ENCODE measurements at places on chromosomes 16 and 17.

DNA sequence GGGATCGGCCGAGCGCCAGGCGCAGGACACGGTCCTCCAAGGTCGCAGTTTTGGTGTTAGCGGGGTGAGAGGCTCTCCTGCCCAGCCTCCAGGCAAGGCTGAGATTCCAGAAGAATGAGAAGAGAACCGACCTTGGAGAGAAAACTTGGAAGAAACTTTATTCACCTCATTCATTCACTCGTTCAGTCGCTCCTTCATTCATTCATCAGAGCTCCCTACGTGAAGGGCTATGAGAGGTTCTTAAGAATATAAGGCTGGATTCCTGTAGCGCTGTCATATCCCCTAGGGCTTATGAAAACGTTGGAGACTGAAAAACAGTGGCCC, 991 bp upstream of the MYH10 start:
- no peak for DNase-seq

DNA sequence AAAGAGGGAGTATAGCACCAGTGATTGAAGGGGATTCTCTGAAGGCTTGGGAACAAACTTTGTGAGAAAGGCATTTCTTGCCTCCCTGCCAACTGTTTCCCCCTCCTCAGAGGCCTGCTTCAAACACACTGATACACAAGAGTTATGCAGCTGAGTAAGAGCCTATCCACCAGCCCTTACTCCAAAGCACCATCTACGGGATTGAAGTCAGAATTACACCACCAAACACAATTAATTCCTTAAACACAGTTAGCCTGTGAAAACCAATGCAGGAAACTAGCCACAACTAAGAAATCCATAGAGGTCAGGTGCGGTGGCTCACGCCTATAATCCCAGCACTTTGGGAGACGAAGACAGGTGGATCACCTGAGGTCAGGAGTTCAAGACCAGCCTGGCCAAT, 138.3 kb downstream of the SHCBP1 start:
- no peak for DNase-seq

- DNase-seq, result no peak
Measured at GRCh38 chr17:69207151-69207550, 21.5 kb downstream of the ABCA10 start.

- DNase-seq, result no peak
Measured at GRCh38 chr17:83109386-83109785, 30.0 kb downstream of the METRNL start.

DNA sequence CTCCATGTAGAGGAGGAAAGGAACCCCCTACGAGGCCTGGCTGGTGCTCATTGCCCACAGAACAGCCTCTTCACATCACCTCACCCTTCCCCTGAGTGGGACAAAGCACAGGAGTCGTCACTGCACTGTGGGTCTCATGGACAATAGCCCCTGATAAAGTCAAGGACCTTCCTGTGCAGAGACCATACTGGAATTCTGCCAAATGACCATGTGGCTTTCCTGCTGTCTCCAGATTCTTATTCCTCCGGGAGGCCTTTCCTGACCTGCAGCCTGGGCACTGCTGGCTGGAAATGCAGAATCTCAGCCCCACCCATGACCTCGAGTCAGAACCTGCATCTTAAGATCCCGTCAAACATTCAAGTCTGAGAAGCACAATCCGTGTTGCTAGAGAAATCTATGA, 60.5 kb upstream of the ERN1 start:
- DNase-seq, result no peak

DNA sequence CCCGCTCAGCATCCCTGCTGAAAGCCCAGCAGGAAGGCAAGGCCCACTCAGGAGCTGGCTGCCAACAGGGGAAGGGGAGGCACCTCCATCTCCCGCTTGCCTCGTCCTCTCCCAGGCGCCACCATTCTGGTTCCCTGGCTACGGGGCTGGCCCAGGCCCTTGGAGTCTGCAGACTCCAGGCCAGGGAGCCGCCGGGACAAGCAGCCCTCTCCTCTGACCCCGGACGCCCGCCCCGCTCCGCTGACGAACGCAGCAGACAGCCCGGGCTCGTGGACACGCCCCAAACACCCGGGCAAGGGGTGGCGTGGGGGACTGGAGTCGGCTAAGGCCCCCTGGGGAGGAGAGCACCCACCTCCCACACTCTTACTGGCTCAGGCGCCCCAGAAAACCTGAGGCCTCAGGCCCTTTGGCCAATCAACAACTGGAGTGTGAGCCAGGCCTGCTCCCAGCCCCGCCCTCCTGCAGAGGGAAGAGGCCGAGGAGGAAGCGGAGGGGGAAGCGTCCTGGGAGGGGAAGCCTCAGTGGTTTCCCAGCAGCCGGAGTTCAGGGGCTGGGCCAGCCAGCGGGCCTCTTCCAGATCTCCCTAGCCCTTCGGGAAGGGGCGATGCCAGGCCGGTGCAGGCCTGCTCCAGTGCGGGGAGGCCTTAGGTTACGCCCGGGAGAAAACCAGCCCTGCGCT, 4.2 kb downstream of the MNT start:
- peak; percentile 24 for DNase-seq

GRCh38 chr17:45221081-45222013, at the start of gene FMNL1:
TSS of gene FMNL1 (plus strand) at chr17:45221885. CDS start at chr17:45222125, 240 bp downstream.
- DNase-seq, result peak; percentile 64

DNA sequence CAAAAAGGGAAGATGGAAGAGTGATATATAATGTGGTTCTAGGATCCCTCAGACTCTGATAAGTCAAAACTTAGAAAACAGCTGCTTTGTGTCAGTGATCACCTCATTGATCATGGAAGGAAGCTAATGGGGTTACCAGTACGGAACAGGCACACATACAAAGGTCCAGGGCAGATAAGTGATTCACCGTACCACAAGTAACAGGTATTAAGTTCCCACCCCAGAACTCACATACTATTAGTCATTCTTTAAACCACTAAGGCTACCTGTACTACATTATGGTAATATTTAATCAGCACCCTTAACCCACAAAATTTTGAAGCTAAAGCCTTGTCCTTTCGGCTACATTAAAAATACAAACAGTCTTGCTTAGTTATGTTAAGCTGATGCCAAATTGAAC, 17.4 kb downstream of the RNF43 start:
- DNase-seq, result no peak

DNA sequence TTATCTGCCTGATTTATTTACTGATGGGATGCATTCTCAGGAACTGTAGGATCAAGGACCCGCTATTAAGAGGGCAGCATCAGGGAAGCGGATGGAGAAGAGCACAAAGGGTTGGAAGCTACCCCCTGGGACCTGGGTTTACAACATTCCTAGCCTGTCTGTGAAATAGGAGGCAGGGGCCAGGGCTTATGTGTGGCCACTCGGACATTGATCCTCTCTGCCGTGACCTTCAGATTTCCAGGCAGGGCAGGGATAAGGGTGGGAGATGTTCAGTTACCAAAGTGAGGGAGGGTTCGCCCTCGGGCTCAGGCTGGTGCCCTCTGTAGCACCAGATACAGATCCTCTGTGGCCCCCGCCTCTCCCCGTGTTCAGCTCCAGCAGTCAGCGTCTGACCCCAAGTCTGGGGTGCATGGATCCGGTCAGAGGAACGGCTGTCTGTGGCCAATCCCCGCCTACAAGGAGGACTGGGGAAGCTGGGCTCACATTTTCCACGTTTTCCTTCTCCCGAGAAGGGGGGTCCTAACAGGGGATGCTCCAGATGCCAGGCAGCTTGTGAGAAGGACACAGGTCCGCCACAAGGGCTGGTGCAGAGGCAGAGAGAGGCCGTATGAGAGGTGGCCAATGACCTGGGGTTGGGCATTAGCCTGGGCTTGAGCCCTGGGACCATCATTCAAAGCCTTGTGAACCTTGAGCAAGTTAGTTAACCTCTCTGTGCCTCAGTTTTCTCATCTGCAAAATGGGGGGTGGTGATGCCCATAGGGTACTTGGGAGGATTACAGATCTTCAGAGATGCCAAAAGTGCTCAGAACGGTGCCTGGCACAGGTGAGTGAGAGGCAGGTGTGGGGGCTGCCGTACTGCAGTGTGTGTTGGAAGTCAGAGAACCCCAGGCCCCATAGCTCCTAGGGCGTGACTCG, 48.3 kb downstream of the ATP2C2 start:
- no peak for DNase-seq

- DNase-seq, result no peak
Measured at GRCh38 chr16:80583466-80583865, 42.7 kb downstream of the DYNLRB2 start.

GRCh38 chr17:14793237-14793636, 471.9 kb downstream of the PMP22 start:
- no peak for DNase-seq

- DNase-seq, result no peak
Measured at GRCh38 chr16:55120408-55120807, 189.7 kb downstream of the IRX5 start.

- DNase-seq, result no peak
Measured at GRCh38 chr16:87231295-87231694, 85.9 kb downstream of the C16orf95 start.

GRCh38 chr16:30946671-30947540, 2.0 kb upstream of the ORAI3 start:
- no peak for DNase-seq

- no peak for DNase-seq
Measured at GRCh38 chr17:77487677-77488530, 347.1 kb downstream of the SEC14L1 start.

DNA sequence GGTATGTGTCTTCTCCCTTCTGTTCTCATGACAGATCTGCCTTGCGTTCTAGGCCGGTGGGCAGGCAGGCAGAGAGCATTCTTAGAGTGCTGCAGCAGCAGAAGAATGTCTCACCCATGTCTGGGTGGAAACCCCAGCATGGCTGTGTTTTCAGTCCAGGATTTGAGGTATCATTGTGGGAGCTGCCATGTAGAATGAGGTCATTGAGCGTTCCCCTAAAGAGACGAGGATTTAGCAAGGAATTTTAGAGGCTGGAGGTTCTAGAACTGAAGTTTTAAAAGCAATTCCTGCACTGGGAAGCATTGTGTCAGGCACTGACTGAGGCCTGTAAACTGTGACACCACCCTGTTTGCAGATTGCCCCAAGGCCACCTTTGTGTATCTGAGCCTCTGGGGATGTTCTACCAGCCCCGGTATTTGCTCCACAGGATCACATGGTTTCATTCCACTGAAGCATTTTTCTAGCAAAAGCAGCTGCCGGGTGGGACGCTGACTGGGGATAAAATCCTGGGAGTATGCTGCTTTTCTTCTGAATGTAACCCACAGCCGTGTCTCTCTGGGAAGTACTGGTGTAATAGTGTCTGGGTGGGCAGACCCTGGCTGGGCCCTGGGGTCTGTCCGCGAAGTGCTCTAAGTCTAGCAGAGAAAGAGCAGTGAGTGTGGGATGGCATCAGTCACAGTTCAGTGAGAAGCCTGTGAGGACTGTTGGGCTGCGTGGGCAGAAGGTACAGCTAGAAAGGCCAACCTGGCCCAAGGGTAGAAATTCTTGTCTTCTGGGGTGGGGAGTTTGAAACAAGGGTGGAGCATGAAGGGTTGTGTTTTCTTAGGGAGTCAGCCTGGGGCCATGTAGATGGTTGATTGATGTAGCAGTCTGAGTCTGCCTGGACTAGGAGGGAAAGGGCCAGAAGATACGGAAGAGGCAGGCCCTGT, 30.2 kb downstream of the PLCD3 start:
- no peak for DNase-seq

- DNase-seq, result no peak
Measured at GRCh38 chr17:69928611-69929010, 146.4 kb upstream of the KCNJ16 start.

DNA sequence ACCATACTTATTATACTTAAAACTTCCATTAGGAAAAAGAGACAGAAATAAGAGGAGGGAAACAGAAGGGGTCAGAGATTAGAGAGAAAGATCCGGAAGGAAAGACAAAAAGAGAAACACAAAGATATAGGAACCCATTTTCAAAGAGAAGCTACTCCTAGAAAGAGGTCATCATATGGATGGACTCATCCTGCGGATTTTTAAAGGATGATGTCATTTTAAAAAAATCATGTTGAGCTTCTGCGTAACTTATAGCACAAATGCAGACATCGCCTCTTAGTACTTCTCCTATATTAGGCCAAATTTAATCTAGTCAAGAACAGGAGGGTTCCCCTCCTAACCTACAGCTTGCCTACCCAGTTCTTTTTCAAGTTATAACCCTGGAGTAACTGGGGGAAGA, 18.1 kb downstream of the EFTUD2 start:
- DNase-seq, result no peak

DNA sequence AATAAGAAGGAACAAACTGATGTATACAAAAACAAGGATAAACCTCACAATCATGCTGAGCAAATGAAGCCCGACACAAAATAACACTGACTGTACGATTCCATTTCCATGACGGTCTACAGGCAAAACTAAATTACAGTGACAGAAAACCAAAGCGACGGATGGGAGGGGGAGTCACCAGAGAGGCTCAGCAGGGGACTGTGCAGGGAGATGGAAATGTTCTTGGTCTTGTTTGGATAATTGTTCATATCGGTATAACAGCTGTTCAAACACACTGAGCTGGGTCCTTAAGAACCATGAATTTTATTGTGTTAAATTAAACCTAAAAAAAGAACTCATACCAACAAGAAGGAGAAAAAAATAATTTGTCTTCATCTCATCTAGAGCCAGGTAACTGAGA, 97.8 kb downstream of the NXN start:
- no peak for DNase-seq

DNA sequence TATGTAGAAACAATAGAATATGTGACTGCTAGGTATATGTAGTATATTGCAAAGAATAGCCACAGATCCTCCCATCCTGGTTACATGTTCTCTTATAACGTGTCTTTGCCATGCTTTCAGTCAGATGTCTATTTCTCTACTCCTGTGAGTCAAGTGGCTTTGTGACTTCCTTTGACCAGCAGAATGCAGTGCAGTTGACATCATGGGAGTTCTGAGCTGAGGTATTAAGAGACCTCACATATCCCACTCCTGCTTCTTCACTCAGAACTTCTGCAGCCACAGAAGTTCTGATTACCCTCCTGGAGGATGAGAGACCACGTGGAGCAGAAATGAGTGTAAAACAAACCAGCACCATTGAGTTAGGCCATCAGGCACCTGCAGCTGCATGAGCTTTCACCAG, 222.5 kb downstream of the PRKCA start:
- DNase-seq, result no peak

- DNase-seq, result no peak
Measured at GRCh38 chr17:17792037-17792550, 44.7 kb downstream of the SREBF1 start.

- DNase-seq, result no peak
Measured at GRCh38 chr17:32673964-32674363, 187.2 kb downstream of the CDK5R1 start.

- no peak for DNase-seq
Measured at GRCh38 chr16:17777408-17777863, 306.7 kb upstream of the XYLT1 start.

GRCh38 chr16:68790130-68790761, 53.1 kb upstream of the TANGO6 start:
- DNase-seq, result no peak

GRCh38 chr17:80361495-80362220, 53.3 kb upstream of the ENDOV start:
- DNase-seq, result no peak
